ENCODE measurements at places on chromosomes 13 and 19. TPM values are rescaled to one million over a fixed set of nuclear protein-coding genes. Genes with fewer than 3 reads are reported as not detected.

S1PR2 gene
- total RNA-seq, result 9.5 TPM

PSG6 gene
- not detected for total RNA-seq

SERPINE3 gene
- not detected for total RNA-seq

GRCh38 chr13:94548382-94548781 is 47.6 kb downstream of the TGDS start:
- no peak for DNase-seq

DNA sequence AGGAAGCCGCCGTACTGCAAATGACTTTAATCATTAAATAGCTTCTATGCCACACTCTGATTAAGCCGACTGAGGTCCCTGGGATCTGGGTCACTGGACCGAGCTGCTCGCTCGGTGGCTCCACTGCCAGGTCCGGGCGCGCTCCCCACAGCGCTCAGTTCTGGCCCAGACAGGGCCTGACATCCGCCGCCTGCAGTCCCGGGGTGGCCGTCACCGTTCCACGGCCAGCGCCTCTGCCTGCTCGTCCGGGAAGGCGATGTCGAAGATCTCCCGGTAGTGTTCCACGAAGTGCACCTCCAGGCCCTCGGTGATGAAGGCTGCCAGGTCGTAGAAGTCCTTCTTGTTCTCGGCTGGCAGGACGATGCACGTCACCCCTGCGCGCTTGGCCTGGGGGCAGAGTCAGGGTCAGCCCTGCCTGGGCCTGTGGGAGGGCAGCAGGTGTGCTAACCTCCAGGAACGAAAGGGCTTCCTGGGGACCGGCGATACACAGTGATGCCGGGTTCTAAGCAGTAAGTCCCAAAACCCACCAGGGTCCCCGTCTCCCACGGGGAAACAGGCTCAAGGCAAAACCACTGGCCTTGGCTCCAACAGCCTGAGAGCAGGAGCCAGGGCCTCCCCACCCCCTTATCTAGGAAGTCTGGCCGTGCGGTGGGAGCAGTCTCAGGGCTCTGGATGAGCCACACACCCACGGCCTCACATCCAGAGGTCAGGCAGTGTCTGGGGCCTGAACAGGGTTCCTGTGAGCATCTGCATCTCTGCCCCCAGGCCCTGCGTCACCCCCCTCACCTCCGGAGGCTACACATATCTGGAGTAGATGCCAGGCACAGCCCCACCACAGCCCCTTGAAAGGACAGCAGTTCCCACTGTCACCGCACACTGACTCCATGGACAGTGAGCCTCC is 2.0 kb downstream of the RPL36 start:
- DNase-seq, result no peak

GRCh38 chr19:49362929-49363267 is 682 bp upstream of the TEAD2 start:
- no peak for DNase-seq

DNA sequence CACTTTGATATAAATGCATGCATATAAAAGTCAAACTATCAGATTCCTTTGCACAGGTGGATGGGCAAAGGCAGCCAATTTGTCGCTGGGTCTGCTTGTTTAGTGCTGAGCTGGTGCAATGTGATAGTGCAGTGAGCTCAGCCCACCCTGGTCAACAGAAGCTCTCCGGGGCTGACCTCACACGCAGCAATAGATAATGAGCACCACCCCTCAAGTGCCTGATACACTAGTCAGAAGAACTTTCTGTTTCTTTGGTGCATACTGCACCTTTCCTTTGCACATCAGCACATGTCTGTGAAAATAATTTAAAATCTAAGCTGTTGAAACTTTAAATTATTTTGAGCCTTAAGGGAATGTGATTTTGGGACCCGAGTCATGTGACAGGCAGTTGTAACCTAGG is 20.2 kb downstream of the ATP8A2 start:
- no peak for DNase-seq

GRCh38 chr19:49231804-49232203 is 74.2 kb downstream of the TRPM4 start:
- DNase-seq, result no peak

- DNase-seq, result no peak
Measured at GRCh38 chr13:95926231-95926630, 127.0 kb downstream of the UGGT2 start.

DNA sequence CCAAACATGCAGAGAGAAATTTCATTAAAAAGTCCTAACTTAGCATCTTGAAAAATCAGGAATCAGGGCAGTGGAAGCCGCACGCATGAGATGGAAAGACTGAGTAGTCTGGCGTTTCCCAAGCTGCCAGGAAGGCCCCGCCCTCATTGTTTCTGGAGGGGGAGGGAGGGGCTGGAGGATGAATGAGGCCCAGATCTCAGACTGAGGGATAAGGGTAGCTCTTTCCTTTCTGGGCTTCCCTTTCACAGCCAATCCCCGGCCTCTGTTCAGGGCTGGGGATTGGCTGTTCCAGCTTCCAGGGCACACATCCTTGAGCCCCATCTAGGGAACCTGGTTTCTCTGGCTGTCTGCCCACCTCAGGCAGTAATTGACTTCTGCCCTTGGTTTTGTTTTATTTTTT is 7.3 kb downstream of the C19orf53 start:
- DNase-seq, result peak; percentile 59

DNA sequence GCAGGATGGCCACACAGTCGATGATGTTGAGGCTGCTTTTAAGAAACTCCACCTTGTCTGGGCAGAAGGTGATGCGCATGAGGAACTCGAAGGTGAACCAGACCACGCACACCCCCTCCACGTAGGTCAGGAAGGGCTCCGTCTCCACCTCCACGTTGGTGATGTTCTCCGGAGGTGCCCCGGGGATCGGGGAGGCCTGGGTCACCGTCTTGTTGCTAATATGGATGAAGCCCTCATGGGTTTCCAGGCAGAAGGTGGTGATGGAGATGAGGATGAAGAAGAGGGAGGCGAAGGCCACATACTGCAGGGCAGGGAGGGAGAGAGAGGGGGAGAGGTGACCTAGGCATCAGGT is 5.4 kb downstream of the KCNC3 start:
- no peak for DNase-seq

DNA sequence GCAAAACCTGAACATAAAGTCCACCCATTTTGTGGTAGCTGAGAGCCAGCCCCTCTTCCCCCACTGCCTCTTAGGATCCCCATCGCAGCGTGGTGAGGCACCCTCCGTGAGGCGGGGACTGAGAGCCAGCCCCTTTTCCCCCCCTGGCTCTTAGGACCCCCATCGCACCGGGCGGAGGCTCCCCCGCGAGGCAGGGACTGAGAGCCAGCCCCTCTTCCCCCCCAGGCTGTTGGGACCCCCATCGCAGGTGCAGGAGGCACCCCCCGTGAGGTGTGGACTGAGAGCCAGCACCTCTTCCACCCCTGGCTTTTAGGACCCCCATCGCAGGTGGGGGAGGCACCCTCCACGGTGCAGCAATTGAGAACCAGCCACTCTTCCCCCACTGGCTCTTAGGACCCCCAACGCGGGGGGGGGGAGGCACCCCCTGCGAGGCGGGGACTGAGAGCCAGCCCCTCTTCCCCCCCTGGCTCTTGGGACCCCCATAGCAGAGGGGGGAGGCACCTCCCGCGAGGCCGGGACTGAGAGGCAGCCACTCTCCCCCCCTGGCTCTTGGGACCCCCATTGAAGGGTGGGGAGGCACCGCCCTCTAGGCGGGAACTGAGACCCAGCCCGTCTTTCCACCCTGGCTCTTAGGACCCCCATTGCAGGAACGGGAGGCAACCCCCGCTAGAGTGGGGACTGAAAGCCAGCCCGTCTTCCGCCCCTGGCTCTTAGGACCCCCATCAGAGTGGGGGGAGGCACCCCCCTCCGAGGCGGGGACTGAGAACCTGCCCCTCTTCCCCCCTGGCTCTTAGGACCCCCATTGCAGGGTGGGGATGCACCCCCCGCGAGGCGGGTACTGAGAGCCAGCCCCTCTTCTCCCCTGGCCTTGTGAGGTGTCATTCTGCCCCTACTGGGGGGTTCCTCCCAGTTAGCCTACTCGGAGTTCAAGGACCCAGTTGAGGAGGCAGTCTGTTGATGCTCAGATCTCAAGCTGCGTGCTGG is 366.4 kb upstream of the SPRY2 start:
- DNase-seq, result no peak

- DNase-seq, result peak; percentile 41
Measured at GRCh38 chr19:40650749-40651305, 39.6 kb downstream of the NUMBL start.

- DNase-seq, result no peak
Measured at GRCh38 chr13:97124915-97125809, 97.0 kb upstream of the MBNL2 start.

- DNase-seq, result peak; percentile 83
Measured at GRCh38 chr19:48469289-48469881, at the start of gene CYTH2. CYTH2 (plus strand) TSS chr19:48469369; CDS start chr19:48469508, 139 bp downstream.

- peak; percentile 78 for DNase-seq
Measured at GRCh38 chr19:1183543-1184172, 9.6 kb upstream of the SBNO2 start.
